ENCODE measurements at places on chromosomes 5 and 9.

GRCh38 chr5:74464512-74465209 lies 175.9 kb downstream of the ENC1 start:
- no peak for DNase-seq

- no peak for DNase-seq
Observed at GRCh38 chr9:35510754-35511428, 21.0 kb downstream of the RUSC2 start.

GRCh38 chr9:108139900-108140299 lies 650.3 kb upstream of the KLF4 start:
- no peak for DNase-seq

DNA sequence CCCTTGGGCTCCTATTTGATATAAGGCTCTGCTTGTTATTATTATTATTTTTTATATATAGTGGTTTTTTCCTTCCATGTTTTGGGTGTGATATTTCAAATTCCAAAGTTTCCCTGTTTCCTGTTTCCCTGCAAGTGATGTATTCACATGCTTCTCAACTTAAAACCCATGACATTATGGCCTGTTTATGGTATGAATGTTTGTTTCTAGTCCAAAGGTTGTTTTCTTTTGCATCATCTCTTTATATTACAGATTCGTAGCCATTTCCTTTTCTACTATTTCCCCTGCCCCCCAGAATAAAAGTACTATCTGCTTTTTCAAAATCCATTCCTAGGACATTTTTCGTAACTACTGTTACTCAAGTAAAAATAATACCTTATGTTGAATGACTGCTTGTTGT lies 7.5 kb downstream of the SEMA6A start:
- no peak for DNase-seq

DNA sequence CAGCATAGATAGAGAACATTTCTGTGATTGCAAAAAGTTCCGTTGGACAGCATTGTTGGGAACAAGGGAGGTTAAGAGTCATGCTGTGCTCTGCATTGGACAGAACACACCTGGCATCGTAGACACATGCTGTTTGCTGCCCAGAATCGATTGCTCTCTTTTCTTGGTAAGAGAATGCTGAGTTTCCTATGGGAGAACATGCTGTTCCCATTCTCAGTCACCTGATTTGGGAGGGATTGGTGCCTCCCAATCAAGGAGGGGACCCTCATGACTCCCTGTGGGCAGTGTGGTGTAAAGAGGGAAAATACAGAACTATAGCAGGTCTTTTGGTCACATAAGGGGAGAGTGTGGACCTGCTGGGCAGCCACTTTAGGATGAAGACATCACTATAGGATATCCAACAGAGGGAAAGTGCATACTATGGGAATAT lies 555.4 kb upstream of the CLINT1 start:
- DNase-seq = no peak

GRCh38 chr9:90455316-90455715 lies 187.3 kb downstream of the DIRAS2 start:
- DNase-seq = no peak

DNA sequence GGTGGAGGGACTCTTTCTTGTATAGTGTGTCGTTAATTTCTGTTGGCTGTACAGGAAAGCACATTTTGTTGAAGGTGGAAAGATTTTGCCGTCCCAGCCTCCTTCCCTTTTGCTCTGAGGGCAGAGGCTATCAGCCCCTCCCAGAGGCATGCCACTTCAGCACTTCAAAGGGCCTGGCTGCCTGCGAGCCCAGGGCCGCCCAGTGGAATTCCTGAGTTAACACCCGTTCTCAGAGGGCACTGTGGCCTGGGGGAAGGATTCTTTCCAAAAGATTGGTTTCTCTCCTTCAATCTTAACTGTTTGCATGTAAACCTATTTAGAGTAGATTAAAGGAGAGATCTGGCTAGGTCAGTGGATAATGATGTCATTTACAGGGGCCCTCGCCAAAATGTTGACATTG lies 238.6 kb downstream of the FANCC start:
- peak; percentile 59 for DNase-seq

DNA sequence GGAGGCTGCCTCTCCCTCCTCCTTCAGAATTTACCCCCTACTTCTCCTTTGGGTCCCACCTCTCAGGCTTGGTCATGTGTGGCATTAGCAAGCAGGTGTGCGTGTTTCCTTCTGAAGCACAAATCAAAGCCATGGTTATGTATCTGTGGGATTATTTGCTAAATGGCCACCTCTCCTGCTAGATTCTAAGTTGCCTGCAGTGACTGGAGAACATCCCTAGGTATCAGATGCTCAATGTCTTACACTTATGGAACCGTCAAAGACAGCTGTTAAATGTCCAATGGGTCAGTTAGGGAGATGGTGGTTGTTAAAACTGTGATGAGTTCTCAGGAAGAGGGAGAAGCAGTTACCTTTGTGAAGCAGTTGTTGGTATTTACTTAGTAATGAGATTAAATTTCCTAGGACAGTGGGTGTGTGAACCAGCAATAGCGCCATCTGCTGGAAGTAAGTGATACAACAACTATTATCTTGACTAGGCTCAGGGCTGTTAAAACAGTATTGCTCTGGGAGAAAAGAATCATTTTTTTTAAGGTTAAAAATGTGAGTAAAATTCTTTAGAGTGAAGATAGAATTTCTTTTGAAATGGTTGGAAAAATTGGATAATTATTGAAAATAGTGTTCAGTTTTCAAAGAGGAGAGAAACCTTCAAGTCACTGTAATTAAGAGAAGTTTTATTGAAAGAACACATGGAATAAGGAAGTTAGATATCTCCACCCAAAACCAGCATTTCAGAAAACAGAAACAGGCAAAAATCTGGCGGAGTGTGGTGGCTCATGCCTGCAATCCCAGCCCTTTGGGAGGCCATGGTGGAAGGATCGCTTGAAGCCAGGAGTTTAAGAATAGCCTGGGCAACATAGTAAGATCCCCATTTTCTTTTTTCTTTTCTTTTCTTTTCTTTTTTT lies 71.3 kb downstream of the TMC1 start:
- peak; percentile 78 for DNase-seq

DNA sequence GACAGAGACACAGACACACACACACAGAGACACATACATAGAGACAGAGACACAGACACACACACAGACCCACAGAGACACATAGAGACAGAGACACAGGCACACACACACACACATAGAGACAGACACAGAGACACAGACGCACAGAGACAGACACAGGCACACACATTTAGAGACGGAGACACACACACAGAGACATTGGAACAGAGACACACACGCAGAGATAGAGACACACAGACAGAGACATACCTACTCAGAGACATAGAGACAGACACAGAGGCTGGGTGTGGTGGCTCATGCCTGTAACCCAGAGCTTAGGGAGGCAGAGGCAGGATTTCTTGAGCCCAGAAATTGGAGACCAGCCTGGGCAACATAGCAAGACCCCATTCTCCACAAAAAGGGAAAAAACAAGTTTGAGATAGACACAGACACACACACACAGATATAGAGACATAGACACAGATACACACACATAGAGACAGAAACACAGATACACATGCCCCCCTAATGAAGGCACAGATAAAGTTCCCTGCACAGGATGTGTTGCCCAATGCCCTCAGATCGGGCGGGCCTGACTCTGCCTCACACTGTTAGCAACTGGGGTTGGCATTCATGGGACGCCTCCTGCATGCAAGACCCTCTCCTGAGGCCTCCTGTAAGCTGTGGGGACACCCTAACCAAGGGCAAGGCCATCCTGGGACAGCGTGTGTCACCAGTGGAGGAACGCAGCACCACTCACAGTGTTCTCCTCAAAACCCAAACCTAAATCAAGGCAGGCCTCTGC lies 3.3 kb upstream of the RALGDS start:
- no peak for DNase-seq

DNA sequence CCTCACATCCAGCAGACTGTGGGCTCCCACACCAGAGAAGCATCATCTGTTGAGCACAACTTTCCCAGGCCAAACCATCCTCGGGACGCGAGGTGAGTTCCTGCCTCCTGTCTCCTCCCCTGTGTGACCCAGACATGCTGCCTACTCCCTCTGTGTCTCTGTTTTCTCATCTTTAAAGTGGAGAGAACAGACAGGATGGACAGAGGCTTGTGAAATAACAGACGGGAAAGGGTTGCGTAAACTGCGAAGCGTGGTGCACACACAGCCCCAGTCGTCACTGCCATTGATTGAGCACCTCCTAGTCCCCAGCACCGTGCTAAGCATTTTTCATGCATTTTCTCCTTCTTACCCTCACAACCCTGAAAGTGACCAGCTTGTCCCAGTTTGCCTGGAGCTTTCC lies 52.1 kb upstream of the LMX1B start:
- no peak for DNase-seq

DNA sequence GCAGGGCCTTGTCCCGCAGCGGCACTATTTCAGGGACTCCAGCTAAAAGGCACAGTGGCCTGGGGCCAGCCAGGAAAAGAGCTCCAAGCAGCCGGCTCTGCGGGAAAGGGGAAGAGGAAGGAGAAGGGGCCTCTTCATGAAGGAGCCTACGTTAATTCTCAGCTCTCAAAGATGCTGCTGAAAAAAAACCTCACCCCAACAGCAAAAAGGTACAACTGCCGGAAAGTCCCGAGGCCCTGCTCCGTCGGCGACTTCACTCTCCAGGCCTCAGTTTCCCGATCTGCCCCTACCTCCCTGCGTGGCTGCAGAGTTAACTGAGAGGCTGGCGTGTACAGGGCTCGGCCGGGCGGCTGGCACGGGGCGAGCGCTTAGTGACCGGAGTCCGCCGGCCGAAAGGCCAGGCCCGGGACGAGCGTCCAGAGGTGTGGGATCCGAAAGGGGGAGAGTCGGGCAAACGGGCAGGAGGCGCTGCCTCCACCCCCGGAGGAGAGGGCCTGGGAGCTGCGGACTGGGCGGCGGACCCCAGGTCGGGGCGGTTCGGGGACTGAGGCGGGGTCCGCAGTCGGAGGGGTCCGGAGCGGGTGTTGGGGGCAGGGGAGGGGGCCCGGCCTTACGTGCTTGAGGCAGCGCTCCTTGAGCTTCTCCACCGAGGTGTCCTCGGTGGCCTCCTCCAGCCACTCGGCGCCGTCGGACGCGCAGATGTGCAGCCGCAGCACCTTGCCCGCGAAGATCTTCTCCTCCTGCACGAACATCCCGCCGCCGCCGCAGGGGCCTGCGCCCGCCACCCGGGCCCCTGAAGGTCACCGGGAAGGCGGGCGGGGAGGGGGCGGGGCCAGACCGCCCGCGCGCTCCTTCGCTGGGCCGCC lies 529 bp downstream of the UBAC1 start:
- peak; percentile 53 for DNase-seq

DNA sequence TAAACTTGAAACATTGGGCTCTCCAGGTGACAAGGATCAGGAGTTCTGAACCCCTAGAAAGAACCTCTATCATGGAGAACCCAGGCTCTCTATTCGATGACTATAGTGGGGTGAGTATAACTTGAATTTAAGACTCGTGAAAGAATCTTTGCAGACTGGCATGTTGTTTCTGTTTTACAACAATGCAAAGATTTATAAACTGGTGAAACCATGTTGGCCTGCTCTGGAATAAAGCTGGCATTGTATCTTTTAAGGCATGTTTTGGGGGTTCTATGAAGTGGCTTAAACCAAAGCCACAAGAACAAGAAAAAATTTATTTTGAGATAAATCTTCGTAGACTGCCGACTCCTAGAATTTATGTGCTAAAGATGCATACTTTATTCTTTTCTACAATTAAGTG lies 9.8 kb upstream of the GDNF start:
- DNase-seq = no peak

DNA sequence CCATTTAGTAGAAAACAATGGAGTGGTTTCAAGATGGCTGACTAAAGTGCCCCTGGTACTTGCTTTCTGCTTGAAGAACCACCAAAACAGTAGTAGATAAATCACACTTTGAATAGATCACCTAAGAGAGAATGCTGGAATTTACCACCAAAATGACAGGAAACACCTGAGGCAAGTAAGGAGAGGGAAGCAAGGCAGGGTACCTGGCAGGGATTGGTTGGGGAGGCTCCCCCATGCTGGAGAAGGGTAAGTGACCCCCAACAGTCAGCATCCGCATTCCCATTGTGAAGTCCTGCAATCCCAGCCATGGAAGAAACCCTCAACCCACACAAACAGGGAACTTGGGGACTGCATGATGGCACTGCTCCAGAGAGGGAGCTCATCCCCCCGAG lies 105.5 kb downstream of the PLPP1 start:
- DNase-seq = no peak

DNA sequence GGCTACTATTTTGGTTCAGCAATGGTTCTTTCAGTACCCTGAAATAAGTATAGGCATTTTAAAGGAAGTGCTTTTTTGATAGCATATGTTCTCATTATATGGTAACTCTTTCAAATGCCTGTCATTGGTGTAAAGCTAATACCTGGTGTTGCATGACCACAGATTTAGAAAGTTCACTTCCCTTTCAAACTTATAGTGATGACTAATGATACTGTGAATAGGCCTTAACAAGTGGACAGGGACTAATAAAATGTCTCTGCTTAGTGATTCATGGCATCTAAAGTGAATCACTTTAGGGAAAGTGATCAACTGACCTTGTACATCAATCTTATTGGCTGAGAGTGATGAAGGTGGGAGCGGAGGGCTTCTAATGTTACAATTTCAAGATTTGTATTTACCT lies 21.6 kb downstream of the MRPL22 start:
- DNase-seq = no peak

DNA sequence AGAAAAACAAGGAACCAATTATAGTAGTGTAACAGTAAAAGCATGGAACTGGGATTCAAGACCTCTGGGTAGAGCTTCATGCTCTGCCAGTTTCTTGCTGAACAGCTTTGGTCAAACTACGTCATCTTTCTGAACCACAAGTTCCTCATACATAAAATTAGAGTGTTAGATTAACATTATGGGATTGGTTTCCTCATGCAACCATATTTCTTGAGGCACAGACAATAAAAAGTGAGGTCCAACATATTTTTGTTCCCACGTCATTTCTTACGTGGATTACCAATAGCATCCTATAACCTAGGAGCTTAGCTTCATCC lies 354.8 kb downstream of the TMEM232 start:
- no peak for DNase-seq

- peak; percentile 89 for DNase-seq
Observed at GRCh38 chr9:94554439-94555331, at the start of gene PCAT7. Gene PCAT7 (plus strand): TSS chr9:94555083.

DNA sequence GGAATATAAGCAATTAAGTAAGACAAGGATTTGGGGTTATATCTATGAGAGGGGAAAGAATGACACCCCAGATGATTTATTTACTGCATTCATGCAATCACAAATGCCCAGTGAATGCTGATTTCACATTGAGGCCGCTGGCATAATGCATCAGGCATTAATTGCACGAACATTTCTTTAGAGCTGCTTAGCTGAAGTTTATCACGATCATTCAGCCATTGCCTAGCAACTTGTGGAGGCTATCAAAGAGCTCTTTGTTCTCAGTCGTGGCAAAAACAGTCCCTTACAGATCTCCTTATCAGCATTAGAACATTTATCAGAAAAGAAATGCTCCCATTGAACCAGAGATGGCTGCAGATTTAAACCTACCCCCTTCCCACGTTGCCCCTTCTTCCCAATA lies 88.7 kb upstream of the PRRC1 start:
- DNase-seq = no peak

GRCh38 chr9:34501889-34502425 lies 20.8 kb downstream of the ENHO start:
- peak; percentile 51 for DNase-seq

GRCh38 chr9:27653957-27654356 lies 80.7 kb upstream of the C9orf72 start:
- no peak for DNase-seq

- no peak for DNase-seq
Observed at GRCh38 chr5:41413074-41413473, 97.3 kb downstream of the PLCXD3 start.

- DNase-seq = no peak
Observed at GRCh38 chr5:140982083-140982716, 15.9 kb downstream of the PCDHAC2 start.

- DNase-seq = no peak
Observed at GRCh38 chr9:18393340-18394130, 80.4 kb upstream of the ADAMTSL1 start.

Data from GM23338 (cell line).